ENCODE measurements at places on chromosomes 4 and X.

GRCh38 chr4:25313201-25313895 lies 774 bp downstream of the ZCCHC4 start:
- DNase-seq = no peak

DNA sequence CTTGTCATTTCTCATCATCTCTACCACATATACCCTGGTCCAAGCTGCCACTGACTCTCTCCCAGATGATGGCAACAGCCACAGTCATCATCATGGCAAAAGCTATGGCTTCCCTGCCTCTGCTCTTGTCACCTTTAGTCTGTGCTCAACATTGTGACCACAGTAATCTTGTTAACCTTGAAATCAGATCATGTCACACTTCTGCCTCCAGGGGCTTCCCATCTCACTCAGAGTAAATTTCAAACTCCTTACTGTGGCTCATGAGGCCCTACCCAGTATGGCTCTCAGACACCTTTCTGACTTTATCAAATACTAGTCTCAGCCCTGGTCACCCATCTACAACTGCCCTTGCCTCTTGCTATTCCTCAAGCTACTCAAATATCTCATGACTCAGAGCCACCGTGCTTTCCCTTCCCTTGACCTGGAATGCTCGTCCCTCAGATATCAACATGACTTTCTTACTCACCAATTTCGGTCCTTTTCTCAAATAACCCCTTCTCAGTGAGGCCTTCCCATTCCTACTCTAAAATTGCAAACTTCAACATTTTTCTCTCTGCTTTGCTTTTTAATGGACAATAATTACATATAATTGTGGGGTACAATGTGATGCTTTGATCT lies 41.1 kb upstream of the STIM2 start:
- no peak for DNase-seq

DNA sequence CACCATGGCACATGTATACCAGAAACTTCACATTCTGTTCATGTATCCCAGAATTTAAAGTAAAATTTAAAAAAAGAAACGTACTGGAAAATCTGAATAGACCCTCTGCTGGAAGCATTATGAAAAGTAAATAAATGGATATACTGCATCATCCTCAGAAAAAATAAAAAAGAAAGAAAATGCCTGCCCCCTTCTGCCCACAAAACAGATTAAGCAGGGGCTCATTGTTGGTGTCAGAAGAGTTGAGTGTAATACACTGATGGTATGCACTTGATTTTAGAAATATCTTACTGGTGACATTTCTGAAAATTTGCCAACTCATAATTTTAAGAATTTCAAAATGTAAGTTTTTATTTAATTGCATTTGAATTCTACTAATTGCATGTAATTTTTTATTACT lies 77.8 kb downstream of the LRP2BP start:
- no peak for DNase-seq

DNA sequence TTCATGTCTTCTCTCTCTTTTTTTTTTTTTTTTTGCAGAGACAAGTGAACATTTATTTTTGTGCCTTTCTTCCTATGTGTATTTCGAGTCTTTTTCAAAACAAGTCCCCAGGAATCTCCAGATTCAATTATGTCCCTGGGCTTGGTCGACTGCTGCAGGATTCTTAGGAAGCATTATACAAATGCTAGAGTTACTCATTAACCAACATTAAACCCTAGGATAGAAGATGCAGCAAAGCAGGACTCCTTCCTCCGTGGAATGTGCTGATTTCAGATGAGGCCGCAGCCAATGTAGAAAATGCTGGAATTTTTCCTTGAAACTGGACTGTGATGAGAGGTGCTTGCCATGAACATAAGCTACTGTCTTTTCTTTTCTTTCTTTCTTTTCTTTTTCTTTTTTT lies 3.4 kb downstream of the ZNF81 start:
- DNase-seq = no peak

DNA sequence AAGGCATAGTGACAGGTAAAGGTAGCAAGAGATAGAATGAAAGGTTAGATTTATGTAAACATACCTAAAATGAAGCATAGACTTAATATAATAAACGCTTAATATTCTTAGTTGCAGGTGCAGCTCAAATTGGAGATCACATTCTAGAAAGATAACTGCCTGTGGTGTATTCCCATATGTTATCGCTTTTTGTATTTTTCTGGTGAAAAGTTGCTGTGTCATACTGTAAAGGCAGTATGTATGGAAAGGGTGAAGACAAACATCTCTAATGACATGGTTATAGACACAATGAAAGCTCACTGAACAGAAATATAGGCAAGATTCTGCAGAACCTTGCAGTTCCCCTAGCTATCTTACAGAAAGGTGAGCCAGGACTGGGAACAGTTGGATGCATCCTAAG lies 240.3 kb downstream of the DCLK2 start:
- no peak for DNase-seq

GRCh38 chr4:20832826-20833225 lies 132.6 kb downstream of the PACRGL start:
- DNase-seq = no peak

GRCh38 chr4:112731715-112732114 lies 94.8 kb downstream of the LARP7 start:
- DNase-seq = no peak

DNA sequence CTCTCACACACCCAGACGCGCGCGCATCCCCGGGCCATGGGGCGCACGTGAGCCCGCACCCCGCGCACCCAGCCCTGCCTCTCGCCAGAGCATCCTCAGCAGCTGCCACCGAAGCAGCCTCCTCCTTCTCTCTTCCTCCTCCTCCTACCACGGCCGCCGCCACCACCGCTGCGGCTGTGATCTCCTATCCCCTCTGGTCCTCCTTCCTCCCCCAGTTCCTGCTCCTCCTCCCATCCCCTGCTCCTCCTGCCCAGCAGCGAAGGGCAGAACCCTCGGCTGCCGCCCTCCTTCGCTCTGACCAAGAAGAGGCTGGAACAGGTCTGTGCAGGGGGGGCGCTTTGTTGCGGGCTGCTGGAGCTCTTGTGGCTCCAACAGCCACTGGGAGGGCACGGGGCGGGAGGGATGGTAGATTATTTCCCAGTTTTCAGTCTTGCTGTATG lies 148.7 kb upstream of the CHRDL1 start:
- DNase-seq = no peak

- DNase-seq = no peak
Observed at GRCh38 chr4:110231869-110232268, 33.5 kb upstream of the ELOVL6 start.

GRCh38 chr4:158025131-158025530 lies 147.7 kb downstream of the GASK1B start:
- no peak for DNase-seq

DNA sequence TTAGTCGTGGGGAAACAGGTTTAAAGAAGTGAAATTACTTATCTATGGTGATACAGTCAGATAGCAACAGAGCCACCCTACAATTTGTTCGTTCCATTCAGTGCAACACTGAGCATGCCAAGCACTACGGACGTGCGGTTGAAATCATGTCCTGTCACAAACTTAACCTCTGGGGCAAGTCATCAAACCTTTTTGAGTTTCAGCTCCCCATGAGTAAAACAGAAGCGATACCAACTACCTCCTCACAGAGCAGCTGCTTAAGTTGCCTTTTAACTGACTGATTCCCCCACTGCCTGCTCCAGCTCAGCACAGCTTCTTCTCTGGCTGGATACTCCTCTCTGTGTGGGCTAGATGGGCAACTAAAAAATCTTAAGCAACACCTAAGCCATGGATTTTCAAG lies 36.0 kb downstream of the LHFPL1 start:
- no peak for DNase-seq
